ENCODE measurements at places on chromosomes 7 and 10.

DNA sequence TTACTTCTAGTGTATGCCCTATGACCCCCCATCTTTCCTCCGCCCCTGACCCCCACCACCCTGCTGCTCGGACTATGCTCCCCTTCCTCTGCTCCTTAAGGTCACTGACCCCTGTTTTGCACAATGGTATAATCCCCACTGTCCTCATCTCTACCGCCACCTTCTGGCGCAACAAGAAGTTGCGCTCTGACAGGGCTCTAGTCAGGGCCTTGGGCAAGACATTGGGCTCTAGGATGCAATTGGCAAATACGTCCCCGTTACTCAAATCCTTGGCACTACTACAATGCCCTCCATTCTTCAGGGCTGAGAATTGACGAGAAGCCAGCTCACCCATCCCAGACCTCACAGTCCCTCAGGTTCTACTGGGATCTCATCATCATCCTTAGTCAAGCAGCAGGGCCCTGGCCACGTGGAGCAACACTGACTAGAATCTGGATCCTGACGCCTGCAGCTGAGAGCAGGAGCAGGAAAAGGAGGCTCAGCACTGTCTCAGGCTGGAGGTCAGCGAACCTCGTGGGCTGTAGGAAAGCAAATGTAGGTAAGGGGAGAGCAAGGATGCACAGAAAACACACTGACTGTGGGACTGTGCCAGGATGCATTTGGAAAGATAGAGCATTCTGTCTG is 10.6 kb downstream of the LRIT2 start:
- DNase-seq, result no peak

DNA sequence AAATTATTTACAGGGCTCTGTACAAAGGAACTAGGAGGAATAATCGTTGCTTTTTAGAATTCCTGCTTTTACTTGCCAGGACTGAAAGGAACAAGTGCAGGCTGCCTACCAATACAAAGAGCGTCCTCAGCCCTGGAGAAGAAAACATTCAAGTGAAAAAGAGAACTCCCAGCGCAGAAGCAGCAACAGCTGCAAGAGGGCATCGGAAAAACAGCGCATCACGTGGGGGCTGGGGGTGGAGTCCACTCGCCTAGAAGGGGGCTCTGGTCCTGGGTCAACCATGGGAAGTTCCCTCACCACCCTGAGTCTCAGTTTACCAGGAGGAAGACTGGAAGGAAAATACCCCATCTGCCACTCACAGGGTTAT is 385 bp upstream of the C10orf90 start:
- DNase-seq, result no peak

DNA sequence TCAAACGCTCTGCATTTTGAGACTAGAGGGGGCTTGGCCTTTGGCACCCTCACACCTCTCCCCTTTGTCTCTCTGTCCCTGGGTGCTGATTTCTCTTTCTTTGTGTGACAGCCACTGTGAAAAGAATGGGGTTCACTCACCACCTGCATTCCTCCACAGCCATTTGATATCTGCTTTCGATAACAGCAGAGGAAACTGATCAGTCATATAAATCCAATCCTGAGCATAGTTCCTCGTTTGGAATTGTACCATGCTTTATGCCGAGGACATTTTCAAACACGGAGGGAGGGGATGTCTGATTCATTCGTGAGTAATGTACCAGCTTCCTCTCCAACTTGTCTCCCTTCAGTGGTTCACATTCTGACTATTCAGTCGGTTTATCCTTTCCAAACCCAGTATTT is 15.8 kb downstream of the MET start:
- DNase-seq, result peak; percentile 88

DNA sequence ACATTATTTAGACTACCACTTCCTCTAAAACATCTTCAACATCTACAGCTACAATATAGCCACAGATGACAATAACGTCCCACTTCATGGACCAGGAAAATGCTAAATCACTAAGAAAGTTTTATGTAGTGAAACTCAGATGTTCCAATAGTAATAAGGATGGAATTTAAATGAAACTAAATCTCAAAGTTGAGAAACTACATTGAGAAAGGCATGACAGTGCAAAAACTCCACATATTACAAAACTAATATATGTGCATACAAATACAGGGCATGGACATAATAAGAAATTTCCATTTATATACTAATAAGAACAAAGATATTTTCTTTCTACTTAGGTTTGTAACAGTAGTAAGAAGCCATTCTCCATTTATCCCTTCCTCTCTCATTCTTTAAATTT is 31.1 kb downstream of the POT1 start:
- no peak for DNase-seq

DNA sequence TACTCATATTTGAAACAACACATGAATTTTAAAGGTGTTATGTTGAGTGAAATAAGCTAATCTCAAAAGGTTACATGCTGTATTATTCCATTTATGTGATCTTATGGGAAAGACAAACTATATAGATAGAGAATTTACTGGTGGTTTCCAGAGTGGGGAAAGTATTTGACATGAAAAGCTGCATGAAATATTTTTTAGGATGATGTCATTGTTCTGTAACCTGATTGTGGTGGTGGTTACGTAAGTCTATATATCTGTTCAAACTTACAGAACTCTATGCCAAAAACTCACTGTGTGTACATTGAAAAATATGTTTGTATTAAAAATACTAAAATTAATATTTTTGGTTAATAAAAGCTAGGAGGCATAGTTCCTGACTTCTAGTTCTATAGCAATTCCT is 453.0 kb downstream of the SORCS3 start:
- peak; percentile 26 for DNase-seq

Data from fibroblast of skin of right biceps (primary cell).